Stimulated activated CD8-positive, alpha-beta memory T cell treated with anti-CD3 and anti-CD28 coated beads, Interleukin-12 subunit alpha, Interleukin-12 subunit beta, amount 100 ng/mL, for 1 hour (primary cell): ENCODE measurements at places on chromosomes 6 and 20.

DNA sequence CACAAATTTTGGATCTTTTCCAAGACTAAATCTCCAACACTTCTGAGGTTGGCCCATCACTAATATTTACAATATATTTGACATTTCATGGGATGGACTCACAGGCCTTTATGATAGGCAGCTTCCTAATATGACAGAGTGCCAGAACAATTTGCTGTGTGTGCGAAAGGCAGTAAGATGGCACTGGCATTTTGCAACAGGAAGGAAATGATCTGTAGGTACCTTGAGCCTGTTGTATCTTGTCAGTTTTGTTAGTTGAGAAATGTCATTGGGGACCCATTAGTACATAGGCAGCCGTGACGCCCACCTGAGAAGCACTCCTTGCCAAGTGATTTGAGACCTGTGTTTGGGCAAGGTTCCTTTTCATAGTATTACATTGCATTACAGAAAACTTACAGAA, 153.4 kb upstream of the HEY2 start:
- no peak for DNase-seq

DNA sequence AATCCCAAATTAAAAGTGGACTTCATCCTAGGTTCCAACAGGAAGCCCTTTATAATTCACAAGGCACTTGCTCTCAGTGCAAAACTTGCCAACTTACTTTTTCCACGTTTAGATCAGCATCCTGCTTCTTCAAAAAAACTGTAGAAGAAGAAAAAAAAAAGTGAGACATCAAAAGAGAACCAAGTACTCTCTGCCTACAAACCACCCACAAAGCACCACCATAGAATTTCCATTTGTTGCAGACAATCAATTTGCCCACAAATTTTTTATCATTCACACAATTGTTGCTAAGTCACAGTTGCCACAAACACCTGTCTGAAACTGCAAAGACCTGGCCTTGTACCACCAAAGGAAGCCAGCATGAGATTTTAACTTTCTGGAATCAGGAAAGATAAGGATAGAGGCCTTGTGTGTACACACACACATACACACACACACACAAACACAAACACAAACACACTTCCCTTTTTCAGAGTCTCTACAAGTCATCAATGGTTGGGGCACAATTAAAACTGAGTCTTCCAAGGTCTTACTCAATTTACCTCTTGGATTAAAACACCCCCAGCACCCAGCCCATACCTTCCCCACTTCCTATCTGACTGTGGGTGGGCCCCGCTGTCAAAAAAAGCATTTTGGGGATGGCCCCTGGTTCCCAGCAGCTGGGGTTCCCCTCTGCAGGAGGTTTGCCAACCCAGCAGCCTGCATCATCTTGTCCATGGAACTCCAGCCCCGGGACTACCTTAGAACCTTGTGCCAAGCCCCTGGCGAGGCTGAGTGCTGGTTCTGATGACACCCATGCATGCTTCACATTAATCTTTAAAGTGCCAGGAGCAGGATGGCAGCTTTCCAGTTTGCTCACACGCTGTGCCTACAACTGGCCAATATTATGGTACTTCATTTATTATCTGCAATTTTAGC, 26.5 kb downstream of the FYN start:
- no peak for DNase-seq

DNA sequence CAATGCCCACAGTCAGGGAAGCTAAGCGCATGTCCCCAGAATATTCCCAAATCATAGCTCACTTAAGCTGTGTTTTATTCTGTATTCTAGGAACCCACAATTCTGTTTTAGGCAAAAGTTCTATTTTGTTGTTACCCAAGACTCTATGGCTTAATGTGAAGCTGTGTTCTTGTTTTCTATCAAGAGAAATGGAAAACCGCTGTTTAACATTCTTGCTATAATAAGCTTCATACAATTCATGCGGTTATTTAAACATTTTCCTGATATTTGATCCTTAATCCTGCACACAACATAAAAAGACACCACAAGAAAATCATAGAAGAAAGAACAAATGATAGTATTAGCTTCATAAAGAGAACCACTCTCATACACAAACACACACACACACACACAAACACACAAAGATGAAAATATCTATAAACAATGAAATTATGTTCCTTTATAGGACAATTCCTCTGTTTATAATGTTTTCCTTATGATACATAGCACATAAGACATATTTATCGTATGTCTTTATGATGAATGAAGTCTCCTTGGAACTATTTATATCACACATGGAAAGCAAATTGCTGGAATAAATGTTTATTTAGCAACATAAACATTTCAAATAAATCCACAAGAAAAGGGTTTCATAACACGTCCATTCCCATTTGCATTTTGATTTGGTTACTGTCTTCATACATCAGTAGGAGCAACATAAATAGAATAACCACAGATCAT, 16.4 kb upstream of the COL21A1 start:
- DNase-seq = no peak

GRCh38 chr6:41040101-41040939, 1.3 kb upstream of the UNC5CL start:
- DNase-seq = no peak

- no peak for DNase-seq
Observed at GRCh38 chr6:2307799-2308198, 62.4 kb upstream of the GMDS start.

DNA sequence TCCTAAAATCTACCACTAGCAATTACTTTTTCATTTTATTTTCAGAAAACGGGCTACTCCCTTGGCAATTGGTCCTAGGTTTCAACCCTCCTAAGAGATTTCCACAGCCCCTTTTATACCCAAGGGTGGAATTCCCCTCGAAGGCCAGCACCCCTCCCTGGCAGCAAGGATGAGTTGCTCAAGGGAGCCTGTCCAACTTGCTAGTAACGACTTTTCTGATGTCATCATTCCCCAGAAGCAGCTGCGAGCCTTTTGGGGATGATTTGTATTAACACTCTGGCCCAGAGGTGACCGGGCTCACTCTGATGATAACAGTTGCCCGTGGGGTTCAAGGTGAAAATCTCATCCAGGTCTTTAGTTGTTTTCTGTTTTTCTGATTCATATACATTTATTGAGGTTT, 30.7 kb upstream of the NAA20 start:
- DNase-seq = no peak

DNA sequence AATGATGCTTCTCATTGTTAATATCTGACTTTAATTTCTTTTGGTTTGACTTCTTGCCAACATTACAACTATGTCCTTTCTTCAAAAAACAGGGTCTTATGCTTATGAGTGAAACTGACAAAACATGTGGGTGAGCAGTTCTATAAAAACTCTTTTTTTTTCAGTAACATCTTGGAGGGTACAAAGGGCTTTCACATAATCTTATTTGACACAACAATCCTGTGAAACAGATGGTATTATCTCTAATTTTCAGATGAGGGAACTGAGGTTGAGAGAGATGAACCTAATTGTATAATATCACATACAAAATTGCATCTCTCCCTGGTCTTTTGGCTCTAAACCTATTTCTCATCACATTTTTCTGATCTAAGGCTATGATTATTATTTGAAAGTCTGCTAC, 38.3 kb downstream of the MAPK14 start:
- no peak for DNase-seq

- DNase-seq = no peak
Observed at GRCh38 chr20:58930496-58930895, 50.6 kb upstream of the NELFCD start.

DNA sequence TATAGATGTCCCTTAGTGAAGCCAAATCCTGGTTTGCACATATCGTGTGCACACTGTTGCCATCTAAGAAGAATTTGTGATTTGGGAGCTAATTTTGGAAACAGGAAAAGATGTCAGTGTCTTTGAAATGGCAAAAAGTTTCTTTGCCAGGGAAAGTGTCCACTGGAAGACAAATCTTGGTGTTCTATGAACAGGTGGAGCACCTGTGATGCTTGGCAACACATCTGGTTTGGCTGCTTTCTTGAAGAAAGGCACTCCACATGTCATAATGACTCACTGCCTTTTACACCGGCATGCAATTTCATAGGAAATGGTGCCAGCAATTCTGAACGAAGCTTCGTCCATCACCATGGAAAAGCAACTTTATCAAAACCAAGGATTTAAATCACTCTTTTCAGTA, 1040.0 kb upstream of the MAP3K7 start:
- DNase-seq = no peak

DNA sequence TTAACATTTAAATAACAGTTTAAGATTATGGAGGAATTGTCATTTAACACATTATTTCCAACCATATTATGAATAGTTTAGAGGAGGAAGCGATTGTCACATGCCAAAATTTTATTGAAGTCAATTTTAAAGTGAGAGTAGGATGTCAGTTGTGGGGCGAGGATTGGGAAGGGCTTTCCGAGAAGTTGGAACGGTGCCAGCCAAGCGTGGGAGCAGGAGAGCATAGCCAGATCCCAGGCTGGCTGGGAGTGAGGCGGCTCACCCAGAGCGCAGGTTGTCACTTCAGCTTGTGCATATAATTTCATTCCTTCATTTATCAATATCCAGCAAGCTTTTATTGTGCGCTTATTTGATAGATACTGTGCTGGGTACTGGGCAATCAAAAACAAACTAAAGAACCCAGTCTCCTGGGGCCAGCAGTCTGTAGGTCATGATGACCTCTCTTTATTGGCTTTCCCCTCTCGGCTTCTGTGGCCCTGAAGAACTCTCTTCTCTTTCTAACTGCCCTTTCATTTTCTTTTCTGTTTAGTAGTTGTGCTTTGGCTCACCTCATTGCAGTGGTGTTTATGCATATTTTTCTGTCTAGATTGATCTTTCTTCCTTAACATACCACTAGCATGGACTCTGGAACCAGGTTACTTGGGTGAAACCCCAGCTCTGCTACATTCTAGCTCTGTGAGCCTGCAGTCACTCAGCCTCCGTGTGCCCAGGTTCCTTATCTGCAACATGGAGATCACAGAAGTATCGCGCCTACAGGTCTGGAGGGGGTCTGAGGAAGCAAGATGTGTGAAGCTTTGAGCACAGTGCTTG, 6.4 kb downstream of the CEP43 start:
- no peak for DNase-seq

DNA sequence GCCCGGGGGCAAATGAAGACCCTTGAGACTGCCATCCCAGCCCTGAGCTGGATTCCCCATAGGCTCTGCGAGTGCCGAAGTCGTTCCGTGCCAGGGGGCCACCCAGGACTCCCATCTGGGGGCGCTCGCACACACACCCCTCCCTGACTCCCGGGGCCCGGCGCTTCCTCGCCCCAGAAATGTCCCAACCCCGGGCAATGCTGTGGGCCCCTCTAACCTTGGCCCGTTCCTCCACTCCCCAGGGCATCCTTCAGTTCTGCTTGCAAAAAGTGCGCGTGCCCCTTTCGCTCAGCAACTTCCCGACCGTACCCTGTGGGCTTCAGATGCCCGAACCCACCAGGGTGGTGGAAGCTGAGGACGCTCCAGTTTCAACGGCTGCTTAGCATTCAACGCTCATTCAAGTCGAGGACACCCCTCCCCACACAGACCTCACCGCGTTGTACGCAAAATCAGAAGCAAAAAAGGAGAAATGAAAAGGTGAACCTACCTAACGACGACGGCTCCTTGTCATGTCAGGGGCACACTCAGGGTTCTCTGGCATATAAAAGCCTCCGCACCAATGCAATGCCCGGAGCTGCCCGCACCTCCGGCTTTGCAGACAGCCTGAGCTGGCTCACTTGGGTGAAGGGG, 25.3 kb downstream of the RIPOR2 start:
- no peak for DNase-seq

DNA sequence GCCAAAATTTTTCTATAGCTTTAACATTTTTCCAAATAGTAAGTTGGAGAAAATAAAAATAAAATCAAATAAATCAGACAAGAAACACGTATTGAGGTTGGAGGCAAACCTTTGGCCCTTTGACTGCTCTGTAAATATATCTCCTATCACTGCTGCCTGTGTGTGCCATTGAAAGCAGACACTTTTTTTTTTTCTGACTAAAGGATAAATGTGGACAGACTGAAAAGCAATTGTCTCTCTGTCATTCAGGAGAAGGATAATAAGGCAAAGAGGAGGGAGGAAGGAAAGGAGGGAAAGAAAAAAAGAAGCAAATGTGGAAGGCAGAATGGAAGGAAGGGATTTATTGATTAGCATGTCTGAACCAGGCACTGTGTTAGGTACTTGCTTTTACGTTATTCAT, 85.2 kb upstream of the SULF2 start:
- DNase-seq = no peak
